Naive B cell (primary cell): ENCODE measurements at places on chromosomes 2 and 18.

- no peak for DNase-seq
Observed at GRCh38 chr2:35938838-35939237, 416.7 kb upstream of the CRIM1 start.

DNA sequence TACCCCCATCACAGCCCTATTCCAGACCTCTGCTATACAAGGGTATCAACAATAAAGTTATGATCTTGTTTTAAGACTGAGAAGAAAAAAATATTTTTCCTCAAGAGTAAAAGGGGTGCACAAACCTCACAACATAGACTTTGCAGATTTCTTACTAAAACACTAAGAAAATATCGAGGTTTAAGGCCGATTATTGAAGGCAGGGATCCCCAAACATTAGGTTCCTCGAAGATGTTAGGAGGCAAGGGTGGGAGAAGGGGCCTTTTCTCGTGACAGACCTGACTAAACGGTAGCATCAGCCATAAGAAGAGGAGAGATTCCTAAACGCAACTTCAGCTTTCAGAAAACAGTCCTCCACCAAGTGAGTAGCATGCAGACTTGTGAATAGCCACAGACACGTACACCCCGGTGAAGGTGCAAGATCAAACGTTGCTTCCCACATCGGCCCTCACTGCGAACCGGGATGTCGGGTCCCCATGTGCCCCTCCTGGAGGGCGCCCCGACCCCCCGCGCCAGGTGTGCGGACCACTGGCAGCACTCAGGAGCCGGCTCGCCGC lies 678 bp downstream of the PIAS2 start:
- no peak for DNase-seq

DNA sequence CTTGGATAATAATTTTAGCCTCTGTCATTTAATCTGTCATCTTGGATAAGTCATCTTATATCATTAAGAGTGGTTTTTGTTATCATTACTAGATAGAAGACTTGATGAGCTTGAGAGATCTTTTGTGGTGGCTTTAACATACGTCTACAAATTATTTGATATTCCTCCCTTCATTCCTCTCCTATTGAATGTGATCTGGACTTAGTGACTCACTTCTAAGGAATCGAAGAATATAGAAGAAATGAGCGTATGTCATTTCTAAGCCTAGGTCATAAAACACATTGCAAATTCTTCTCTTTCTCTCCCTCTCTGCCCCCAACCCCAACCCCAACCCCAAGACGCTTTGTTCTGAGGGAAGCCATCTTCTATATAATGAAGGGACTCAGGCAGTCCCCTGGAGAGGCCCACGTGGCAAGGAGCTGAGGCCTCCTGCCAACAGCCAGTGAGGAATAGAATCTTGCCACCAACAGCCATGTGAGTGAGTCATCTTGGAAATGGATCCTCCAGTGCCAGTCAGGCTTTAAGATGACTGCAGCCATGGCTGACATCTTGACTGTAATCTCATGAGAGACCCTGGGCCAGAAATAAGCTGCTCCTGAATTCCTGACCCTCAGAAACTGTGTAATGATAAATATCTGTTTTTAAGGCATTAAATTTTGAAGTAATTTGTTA lies 221.6 kb upstream of the SP5 start:
- no peak for DNase-seq

- peak; percentile 41 for DNase-seq
Observed at GRCh38 chr18:48007955-48008701, 77.7 kb upstream of the SMAD2 start.

GRCh38 chr2:233007739-233008138 lies 5.3 kb downstream of the NGEF start:
- no peak for DNase-seq

GRCh38 chr2:23213196-23213595 lies 171.8 kb upstream of the KLHL29 start:
- DNase-seq: no peak

- no peak for DNase-seq
Observed at GRCh38 chr2:86274918-86275275, 62.5 kb downstream of the REEP1 start.

- DNase-seq: no peak
Observed at GRCh38 chr2:30710016-30710415, 97.2 kb downstream of the CAPN13 start.

GRCh38 chr2:164478205-164478604 lies 143.1 kb downstream of the GRB14 start:
- DNase-seq: no peak

DNA sequence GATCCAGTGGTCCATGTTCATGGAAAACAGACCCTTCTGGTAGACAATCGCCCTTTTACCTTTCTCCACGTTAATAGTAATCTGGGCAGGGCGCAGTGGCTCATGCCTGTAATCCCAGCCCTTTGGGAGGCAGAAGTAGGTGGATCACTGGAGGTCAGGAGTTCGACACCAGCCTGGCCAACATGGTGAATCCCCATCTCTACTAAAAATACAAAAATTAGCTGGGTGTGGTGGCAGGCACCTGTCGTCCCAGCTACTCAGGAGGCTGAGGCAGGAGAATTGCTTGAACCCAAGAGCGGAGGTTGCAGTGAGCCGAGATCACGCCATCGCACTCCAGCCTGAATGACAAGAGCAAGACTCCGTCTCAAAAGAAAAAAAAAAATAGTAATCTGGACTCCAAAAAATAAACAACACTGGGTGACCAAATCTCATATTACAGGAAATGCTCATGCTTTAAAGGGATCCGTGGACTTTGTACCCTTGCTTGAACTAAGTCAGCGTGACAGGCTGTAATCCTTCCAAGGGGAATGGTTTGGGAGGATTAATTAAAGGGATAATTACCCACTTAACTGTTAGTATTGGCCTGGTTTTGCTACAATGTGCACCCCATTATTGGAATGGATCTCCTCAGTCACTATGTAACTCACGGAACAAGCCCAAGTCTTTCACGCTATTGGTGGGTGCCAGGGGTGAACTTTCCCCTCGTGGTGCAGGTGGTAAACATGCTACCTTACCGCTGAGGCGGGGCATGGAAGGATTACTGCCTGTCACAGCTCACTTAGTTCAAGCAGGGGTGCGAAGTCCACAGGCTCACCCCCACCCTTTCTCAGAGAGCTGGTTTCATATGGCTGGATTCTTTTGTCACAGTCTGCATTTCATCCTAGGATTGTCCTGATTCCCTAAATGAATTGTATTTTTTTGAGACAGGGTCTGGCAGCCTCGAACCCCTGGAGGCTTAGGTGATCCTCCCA lies 36.7 kb downstream of the PROC start:
- DNase-seq: no peak

- no peak for DNase-seq
Observed at GRCh38 chr2:217366966-217367365, 507.1 kb upstream of the TNP1 start.

DNA sequence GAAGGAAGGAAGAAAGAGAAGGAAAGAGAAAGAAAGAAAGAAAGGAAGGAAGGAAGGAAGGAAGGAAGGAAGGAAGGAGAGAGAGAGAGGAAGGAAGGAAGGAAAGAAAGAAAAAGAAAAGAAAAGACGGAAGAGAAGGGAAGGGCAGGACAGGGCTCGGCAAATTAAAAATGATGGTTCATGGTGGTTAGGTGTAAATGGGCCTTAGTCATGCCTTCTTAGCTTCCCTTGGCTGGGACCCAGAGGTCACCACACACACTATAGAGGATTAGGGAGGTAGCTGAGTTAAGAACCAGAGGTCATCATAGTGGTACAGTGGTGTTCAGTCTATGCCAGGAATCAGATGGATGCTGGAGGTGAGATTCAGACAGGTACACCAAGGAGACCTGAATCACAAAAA lies 9.3 kb upstream of the ATL2 start:
- no peak for DNase-seq

GRCh38 chr18:23257137-23257536 lies 121.9 kb downstream of the CABLES1 start:
- DNase-seq: no peak

- no peak for DNase-seq
Observed at GRCh38 chr2:240787521-240788472, 32.2 kb downstream of the KIF1A start.

- no peak for DNase-seq
Observed at GRCh38 chr2:201965550-201965949, 68.1 kb upstream of the FZD7 start.

DNA sequence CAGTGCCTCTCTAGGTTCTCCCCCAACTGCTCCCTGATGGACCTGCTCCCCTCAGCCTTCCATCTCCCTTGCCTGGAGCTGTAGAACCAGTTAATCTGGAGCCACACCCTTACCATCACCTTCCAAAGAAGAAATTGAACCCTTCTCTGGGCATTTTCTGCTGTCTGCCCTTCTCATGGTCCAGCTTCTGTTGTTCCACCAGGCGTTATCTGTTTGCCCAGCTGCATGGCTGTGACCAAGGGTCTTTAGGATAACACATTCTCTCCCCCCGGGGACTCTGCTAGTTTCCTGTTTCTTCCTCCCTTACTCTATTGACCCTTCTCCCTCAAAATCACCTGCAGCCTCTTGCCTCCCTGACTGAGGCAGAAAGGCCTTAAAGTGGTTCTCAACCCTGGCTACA lies 3.2 kb upstream of the ANKRD53 start:
- DNase-seq: no peak

- DNase-seq: no peak
Observed at GRCh38 chr2:48433682-48434081, 96.3 kb upstream of the STON1 start.

GRCh38 chr2:13030606-13031005 lies 313.9 kb downstream of the TRIB2 start:
- no peak for DNase-seq

GRCh38 chr2:124586835-124587234 lies 561.7 kb downstream of the CNTNAP5 start:
- no peak for DNase-seq

- no peak for DNase-seq
Observed at GRCh38 chr18:52577795-52578194, 237.8 kb downstream of the DCC start.

DNA sequence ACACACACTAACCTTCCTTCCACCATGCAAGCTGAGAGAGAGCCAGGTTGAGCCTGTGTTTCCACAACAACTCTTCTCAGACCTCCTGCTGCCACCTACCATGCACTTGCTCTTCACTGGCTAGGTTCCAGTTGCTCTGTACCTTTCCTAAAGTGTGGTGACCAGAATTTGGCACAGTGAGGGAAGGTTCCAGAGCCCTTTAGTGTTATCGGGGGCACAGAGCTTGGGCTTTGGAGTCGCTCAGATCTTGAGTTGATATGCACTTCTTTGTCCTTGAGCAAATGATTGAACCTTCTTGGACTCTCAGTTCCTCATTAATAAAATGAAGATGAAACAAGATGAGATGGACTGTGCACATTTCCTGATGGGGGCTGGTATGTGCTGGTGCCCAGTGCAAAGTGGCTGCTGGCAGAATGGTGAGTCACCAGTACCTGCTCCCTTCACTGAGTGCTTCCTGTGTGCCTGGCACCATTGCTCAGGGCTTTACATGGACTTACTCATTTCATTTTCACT lies 47.1 kb downstream of the NEDD4L start:
- no peak for DNase-seq

DNA sequence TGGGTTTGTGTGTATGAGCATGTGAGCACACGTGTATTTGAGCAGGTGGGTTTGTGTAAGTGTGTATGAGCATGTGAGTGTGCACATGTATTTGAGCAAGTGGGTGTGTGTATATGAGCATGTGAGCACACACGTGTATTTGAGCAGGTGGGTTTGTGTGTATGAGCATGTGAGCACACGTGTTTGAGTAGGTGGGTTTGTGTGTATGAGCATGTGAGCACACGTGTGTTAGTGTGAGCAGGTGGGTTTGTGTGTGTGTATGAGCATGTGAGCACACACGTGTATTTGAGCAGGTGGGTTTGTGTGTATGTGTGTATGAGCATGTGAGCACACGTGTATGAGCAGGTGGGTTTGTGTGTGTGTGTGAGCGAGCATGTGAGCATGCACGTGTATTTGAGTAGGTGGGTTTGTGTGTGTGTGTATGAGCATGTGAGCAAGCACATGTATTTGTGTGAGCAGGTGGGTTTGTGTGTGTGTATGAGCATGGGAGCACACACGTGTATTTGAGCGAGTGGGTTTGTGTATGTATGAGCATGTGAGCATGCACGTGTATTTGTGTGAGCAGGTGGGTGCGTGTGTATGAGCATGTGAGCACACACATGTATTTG lies 169.7 kb downstream of the TWIST2 start:
- no peak for DNase-seq

GRCh38 chr2:224937887-224938286 lies 104.4 kb downstream of the DOCK10 start:
- peak; percentile 58 for DNase-seq
